ENCODE measurements at places on chromosomes 13 and 19.

GRCh38 chr19:46621191-46622117 is 3.4 kb downstream of the PTGIR start:
- DNase-seq = no peak

DNA sequence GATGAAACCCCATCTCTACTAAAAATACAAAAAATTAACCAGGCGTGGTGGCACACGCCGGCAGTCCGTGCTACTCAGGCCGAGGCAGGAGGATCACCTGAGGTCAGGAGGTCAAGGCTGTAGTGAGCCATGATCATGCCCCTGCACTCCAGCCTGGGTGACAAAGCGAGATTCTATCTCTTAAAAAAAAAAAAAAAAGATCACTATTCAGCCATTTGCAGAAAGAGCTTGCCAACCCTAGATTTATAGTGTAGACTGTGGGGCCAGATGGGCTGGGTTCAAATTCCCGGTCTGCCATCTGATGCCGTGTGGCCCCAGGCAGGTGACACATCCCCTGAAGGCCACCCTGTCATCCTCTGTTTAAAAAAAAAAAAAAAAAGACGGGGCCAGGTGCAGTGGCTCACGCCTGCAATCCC is 28.9 kb downstream of the SMIM24 start:
- no peak for DNase-seq

DNA sequence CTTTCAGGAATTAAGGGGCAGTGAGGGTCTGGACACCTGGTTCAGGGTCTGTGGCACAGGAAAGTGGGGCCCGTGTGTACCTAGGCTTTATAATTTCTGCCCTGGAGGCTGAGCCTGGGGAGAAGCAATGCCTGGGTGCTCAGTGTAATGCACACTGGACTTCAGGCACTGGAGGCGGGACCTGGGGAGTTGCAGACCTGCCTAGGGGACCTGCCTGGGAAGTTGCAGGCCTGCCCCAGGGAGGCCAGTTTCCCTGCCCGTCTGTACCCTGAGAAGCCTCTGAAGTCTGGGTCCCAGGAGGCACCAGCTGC is 2.5 kb upstream of the TMEM59L start:
- DNase-seq = no peak

GRCh38 chr13:44230736-44231135 is 142.9 kb upstream of the SERP2 start:
- DNase-seq = no peak

- no peak for DNase-seq
These were observed 732 bp upstream of the C2CD4C start for GRCh38 chr19:409516-410242.

Measured in activated T-helper 1 cell treated with anti-CD3 and anti-CD28 coated beads, Interleukin-2, amount 50 U/mL, for 16 hours (primary cell).